ENCODE measurements at places on chromosomes 11 and 22. TPM values are rescaled to one million over a fixed set of nuclear protein-coding genes. Genes with fewer than 3 reads are reported as not detected.

OR8J3 gene
- not detected for total RNA-seq

FADS2 gene
- 67.9 TPM for total RNA-seq

- no peak for DNase-seq
These were observed 16.1 kb downstream of the MIAT start for GRCh38 chr22:26673486-26673885.

DNA sequence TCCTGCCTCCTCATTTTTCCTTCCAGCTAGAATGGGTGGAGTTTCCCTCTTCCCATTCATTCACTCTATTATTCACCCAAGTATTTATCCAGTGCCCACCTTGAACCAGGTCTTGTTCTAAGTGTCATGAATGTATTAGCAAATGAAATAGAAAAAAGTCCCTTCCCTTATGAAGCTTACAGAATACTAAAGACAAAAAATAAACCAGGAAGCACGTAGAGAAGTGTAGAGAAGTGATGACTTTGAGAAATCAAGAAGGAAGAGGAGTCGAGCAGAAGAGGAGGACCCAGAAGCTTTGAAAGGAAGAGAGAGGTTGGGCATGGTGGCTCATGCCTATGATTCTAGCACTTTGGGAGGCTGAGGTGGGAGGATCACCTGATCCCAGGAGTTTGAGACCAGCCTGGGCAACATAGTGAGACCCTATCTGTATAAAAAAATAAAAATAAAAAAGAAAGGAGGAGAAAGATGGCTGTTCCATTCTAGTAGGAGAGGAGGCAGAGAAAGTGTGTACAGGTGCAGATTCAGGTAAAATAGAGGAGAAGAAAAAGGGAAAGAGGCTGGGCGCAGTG lies 17.1 kb upstream of the SYVN1 start:
- DNase-seq: no peak

GRCh38 chr22:36084717-36085116 lies 56.1 kb upstream of the RBFOX2 start:
- DNase-seq: no peak

- DNase-seq: no peak
These were observed 24.6 kb upstream of the P2RY2 start for GRCh38 chr11:73193251-73194033.

Data from HFFc6 (cell line).